ENCODE measurements at places on chromosomes 16 and 17.

- DNase-seq = no peak
These were observed 49.4 kb downstream of the MYH10 start for GRCh38 chr17:8580952-8581658.

GRCh38 chr16:73298562-73298961, 250.6 kb upstream of the ZFHX3 start:
- no peak for DNase-seq

DNA sequence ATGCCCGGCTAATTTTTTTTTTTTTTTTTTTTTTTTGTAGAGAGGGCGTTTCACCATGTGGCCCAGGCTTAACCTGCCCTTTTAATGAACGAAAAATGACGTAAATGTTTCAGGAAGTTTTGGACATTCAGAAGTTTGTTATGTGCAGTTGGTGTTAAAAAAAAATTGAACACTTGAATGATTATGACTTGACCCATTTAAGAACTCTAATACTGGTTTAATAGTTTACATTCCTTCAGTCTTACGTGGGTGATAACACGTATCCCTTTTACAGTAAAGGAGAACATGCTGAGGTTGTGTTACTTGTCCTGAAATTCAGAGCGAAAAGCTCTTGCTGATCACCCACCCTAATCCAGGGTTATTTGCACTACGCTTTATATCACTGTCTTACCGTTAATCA, 1.7 kb downstream of the MLYCD start:
- no peak for DNase-seq

GRCh38 chr16:82991966-82992675, 365.4 kb downstream of the CDH13 start:
- no peak for DNase-seq

DNA sequence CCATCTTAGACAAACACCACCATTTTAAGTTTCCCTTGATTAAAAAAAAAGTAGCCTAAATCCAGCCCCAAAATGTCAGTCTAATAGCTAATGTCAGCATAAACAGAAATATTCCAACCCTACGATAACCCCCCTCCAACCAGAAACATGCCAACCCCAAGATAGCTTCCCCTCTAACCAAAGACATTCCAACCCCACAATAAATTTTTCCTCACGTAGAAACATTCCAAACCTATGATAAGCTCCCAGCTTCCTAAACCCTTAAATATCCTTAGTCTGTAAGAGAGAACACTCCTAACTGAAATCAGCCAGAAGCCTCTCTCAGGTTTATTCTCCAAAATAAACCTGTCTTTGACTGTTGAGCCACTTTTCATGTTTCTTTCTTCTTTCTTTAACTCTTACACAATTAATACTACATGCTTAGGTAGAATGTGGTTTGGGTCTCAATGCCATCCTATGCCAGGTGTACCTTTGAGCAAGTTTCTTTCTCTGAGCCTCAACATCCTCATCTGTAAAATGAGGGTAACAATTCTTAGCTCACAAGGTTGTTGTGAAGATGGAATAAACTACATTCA, 10.5 kb upstream of the KRT38 start:
- DNase-seq = no peak

GRCh38 chr16:2425008-2425518, 4.2 kb upstream of the CCNF start:
- no peak for DNase-seq

- DNase-seq = no peak
These were observed 20.3 kb downstream of the PITPNM3 start for GRCh38 chr17:6536053-6536452.

- no peak for DNase-seq
These were observed 26.6 kb downstream of the ENGASE start for GRCh38 chr17:79101111-79101673.

DNA sequence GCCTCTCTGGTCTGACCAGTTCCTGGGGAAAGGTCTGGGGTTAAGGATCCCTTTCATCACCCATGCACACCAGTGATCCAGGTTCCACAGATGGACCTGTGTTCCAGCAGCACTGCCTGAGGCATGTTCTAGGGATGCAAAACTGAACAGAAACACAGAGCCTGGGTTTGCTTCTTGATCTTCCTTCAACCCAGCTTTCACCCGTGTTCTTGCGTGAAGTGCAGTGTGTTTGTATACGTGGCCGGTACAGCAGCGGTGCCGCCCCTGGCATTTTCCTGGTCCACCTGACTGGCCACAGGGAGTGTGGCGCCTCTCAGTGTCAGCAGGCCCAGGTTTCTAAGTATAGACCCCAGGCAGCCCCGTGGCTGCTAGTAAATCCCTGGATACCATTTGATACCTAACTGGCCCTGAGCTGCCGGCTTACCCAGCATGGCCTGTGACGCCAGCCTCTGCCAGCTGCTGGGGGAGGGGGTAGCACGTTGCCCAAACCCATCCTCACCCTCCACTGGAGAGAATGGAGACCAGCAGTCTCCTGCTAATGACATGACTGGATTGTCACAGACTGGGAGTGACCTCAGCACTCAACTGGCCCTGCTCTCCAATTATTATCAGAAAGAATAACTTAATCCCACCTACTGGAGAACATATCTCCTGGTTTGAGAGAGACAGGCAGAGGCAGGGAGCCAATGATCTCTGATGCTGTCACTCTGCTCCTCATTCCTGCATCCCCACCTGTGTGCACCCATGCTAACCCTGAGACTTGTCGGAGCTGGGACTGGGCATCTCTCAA, 59.2 kb upstream of the LGALS9 start:
- no peak for DNase-seq

DNA sequence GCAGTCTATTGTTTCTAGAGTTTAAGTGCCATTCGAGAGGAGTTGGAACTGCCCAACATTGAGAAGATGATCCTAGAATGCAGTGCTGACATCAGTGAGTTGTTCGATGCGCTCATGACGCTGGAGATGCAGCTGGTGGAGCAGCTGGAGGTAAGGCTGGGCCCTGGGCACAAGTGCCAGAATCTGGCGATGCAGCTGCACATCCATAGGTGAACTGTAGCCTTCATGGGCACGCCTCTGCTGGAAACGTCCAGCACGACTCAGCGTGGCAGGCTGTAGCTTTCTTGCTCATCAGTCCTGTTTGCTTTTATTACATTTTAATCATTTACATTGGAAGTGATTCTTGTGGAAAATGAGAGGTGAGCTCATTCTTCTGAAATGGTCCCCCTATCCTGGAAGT, 31.7 kb downstream of the DRC3 start:
- no peak for DNase-seq

GRCh38 chr16:49416001-49416675, 42.5 kb downstream of the C16orf78 start:
- DNase-seq = no peak

GRCh38 chr17:12794919-12795532, 5.7 kb downstream of the ARHGAP44 start:
- no peak for DNase-seq

DNA sequence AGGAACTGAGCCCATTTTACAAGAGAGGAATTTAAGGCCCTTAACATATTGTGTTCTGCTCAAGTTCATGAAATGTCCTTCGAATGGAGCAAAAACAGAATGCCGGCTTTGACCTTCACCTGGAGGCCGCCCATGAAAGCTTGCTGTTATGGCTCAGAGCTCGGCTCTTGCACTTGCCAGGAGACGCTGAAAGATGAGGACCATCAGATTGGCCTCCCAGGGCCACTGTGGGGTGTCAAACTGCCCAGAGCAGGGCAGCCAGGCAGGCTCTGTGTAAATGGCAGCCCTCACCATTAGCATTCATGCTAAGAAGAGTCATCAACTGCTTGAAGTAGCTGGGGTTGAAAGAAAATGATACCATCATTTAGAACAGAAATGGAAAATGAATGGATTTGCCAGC, 39.3 kb downstream of the IL21R start:
- DNase-seq = no peak

DNA sequence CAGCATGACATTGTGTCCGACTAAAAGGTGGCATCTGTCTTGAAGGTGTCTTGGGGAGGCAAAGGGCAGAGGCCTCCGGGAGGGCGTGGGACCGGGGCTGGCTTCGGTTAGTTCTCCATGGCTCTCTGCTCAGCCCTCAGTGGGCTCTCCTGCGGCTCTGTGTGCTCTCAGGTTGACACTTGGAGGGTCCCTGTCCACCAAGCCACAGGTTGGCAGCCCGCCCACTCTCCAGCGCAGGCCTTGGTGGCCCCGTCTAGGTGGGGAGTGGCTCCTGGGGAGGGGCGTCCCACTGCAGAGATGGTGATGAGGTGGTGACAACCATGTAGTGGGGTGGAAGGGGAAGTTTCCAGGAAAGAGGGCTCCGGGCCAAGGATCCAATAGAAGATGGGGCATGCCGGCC, 31.6 kb downstream of the ADGRG5 start:
- no peak for DNase-seq

DNA sequence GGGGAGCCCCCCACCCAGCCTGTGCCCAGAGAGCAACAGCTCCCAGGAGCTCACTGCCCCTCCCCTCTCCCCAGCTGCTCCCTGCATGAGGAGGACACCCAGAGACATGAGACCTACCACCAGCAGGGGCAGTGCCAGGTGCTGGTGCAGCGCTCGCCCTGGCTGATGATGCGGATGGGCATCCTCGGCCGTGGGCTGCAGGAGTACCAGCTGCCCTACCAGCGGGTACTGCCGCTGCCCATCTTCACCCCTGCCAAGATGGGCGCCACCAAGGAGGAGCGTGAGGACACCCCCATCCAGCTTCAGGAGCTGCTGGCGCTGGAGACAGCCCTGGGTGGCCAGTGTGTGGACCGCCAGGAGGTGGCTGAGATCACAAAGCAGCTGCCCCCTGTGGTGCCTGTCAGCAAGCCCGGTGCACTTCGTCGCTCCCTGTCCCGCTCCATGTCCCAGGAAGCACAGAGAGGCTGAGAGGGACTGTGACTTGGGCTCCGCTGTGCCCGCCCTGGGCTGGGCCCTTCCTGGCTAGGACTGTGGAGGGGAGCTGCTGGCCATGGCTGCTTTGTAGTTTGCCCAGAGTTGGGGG, 584 bp downstream of the TCAP start:
- DNase-seq = no peak

DNA sequence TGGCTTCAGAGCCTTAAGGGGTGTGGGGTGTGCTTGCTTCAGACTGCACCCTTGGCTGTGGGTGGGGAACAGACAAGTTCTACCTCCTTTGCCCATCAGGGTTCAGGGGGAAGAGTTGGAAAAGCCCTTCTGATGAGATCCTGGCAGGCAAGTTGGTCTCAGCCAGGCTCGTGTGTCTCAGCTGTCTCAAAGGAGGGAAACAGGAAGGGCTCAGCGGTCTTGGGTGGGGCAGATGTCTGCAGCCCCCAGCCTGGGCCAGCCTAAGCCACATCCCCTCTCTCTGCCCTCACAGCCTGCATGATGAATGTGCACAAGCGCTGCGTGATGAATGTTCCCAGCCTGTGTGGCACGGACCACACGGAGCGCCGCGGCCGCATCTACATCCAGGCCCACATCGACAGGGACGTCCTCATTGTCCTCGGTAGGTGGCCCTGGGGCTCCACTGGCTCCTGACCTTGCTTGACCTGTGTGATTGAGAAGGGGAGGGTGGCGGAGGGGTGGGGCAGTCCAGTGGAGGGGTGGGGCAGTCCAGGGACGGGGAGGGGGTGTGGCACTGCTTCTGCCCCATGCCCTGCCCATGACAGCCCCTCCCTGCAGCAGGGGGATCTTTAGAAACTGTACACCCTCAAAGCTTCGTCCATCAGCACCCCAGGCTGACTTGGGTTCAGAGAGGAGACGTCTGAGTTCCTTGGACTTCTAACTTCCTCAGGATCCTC, 199.5 kb downstream of the PRKCB start:
- no peak for DNase-seq

GRCh38 chr17:31722251-31723056, 136.6 kb downstream of the COPRS start:
- DNase-seq = no peak

- no peak for DNase-seq
These were observed 1.2 kb upstream of the MSLN start for GRCh38 chr16:759110-759910.

DNA sequence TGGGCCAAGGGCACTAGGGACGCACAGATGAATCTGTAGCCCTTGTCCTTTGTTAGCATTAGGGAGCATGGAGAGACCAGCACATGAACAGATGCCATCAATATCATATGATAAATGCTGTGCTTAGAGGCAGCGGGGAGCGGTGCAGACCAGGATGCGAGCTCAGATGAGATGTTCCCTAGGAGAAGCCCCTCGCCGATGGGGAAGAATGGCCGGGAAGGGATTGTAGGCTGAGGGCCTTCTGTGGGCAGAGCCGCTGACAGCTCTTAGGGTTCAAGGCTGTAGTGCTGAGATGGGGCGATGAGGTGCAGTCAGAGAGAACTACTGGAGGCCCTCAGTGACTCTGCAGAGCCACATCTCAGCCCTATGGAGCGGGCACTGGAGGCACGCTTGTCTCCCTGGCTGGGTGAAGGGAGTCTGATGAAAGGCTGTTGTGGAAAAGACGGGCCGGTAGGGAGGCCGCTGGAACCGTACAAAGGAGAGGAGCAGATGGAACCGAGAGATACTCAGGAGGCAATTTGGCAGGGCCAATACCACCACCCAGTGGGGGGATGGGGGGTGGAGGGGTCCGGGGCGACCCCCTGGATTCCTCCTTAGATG, 66.3 kb upstream of the ENDOV start:
- no peak for DNase-seq

DNA sequence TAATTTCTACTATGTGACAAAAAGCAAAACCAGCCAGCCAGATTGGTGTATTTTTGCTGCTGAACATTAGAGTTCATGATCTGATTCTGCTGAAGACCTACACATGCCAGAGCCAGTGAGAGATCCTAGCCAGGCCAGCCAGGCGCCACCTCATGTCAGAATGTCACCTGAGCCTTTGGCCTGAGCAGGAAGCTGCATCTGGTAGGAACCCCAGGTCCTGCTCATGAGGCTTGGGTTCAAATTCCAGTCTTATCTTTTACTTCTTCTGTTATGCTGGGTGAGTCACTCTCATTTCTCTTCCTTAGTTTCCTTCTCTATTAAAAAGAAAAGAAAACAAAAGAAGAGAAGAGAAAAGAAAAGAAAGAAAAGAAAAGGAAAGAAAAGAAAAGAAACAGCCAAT, 585.1 kb upstream of the CDH5 start:
- DNase-seq = no peak

DNA sequence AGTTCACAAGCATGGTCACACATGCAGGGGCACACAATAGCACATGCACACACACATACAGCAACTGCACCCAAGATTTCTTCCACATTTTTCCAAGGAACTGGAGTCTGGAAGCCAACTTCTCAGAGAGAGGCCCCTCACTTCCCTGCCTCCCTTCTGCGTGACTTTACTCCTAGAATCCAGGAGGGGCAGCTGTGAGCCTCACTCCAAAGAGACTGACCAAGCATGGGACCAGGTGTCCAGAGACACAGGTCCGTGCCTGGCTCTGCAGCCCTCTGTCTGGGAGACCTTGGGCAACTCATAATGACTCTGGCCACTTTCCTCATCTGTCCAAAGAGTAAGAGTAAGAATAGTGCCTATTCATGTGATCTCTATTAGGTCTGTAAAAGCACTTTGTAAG, 104.7 kb upstream of the TMEM132E start:
- no peak for DNase-seq

DNA sequence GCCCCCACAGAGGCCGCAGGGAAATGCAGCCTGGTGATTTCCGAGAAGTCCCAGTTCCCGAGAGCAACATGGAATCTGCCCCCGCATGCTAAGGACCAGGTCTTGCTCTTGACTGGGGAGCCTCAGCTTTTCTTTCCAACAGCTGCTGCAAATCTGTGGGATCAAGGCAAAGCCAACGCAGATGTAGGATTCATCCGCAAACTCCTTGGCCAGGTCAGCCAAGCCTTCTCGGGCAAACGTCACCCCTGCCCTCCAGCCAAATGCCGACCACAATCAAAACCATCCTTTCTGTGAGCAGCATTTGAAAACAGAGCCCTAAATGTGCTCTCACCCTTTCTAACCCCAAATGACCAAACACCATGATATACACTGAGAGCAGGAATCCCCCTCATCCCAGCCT, 54.0 kb downstream of the MRM3 start:
- DNase-seq = peak; percentile 86

- DNase-seq = no peak
These were observed 8.6 kb upstream of the TEX19 start for GRCh38 chr17:82350182-82351030.
